ENCODE measurements at places on chromosomes 2 and 18.

- DNase-seq = no peak
Observed at GRCh38 chr2:136121204-136121910, 3.4 kb upstream of the CXCR4 start.

DNA sequence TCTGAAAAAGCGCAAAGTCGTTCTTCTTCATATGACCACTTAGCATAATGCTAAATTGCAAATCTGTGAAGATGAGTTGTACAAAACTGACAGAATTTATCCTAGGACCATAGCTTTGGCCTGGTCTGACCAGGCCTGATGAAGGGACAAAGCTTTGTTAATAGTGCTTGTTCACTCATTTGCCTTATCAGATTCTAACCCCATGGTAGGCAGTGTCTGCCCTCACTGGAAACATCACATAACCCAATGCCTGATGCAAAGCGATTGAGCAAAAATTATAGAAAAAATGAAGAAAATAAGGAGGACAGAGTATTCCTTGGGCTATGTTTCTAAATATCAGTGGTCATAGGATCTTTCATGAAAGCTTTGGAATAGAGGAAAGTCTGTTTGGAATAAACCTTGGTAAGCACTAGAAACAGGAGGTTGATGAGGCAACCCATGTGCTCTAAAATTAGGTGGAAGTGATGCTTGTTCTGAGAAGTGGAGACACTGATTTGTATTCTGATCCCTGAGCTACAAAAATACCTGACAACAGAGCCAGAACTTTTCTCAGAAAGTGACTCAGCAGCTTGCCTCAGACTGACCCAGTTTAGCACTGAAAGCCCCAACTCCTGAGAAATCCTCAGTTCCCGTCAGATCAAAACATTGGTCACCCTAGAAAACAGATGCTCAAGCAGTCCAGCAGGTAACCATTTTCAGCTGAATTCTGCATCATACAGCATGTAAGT is 131.4 kb upstream of the MAPRE2 start:
- DNase-seq = no peak

DNA sequence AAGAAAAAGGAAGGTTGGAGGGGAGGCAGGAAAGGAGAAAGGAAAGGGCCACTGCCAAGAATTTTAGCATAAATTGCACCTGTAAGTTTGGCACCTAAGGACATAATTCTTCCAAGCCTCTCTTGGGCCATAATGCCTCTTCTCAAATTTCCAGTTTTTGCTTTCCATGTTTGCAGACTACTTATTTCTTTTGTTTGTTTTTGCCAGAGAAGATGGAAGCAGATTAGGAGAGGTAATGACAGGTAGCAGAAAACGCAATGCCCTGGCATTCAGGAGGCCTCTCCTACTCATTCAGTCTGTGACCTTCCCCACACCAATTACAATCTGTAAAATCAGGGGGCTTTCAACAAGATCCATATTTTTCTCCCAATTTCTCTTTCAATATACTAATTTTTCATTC is 56.8 kb downstream of the MRPL33 start:
- no peak for DNase-seq

DNA sequence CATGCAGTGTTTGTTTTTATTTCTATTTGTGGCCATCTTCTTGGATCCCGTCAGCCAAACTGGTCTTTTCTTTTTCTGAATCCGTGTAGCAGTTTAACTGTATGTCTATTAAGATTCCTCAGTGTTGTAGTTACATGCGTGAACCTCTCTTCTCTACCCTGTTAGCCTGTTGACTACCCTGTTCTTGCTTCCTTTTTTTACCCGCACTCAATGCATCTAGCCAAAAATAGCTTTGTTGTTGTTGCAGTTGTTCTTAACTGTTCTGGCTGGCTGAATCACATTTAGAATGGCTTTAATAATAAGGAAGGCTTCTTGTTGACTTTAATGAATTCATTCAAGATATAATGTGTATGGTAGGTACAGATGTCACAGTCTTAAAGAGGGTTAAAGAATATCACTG is 137.1 kb downstream of the LCLAT1 start:
- no peak for DNase-seq
